Camera-type eye (tissue), 1 donor: ENCODE measurements at places on chromosomes 6 and 20. TPM values are rescaled to one million over a fixed set of nuclear protein-coding genes. Genes with fewer than 3 reads are reported as not detected.

Gene CTSZ
- total RNA-seq = 85.2 TPM

Gene OR2H2
- not detected for total RNA-seq

Gene ZSCAN23
- 26.7 TPM for total RNA-seq

Gene PRPH2
- 147 TPM for total RNA-seq

Gene CCM2L
- 4.8 TPM for total RNA-seq

Gene PPP1R14C
- 5.1 TPM for total RNA-seq

Gene ARMH2
- total RNA-seq = not detected

Gene EEF1E1
- 38.6 TPM for total RNA-seq

Gene EYS
- 230 TPM for total RNA-seq
